ENCODE measurements at places on chromosomes 6 and 20.

DNA sequence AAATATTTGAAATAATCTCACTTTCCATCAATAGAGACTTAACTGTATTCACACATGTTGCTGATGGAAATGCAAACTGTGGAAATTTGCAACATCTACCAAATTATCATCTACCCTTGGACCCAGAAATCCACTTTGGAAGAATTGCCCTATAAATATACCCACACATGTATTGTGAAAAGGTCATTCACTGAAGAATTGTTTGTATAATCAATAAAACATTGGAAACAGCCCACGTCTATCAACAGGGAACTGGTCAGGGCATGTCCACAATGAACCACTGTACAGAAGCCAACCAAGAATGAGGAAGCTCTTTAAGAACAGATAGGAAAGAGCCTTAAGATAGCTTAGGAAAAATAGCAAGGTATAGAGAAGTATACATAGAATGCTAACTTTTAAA, 36.2 kb downstream of the PXDC1 start:
- no peak for DNase-seq

- no peak for DNase-seq
These were observed 33.2 kb upstream of the PNISR start for GRCh38 chr6:99458319-99458718.

GRCh38 chr6:7615611-7616383, 25.8 kb downstream of the SNRNP48 start:
- DNase-seq = peak; percentile 32

- DNase-seq = no peak
These were observed 314.7 kb downstream of the EPM2A start for GRCh38 chr6:145420599-145420998.

- no peak for DNase-seq
These were observed 84.5 kb downstream of the JARID2 start for GRCh38 chr6:15330174-15330944.

GRCh38 chr20:13922241-13922640, 68.2 kb downstream of the SEL1L2 start:
- DNase-seq = no peak

GRCh38 chr6:107202876-107203468, 87.7 kb upstream of the BEND3 start:
- no peak for DNase-seq

GRCh38 chr6:22036275-22036674, 260.6 kb downstream of the PRL start:
- no peak for DNase-seq

DNA sequence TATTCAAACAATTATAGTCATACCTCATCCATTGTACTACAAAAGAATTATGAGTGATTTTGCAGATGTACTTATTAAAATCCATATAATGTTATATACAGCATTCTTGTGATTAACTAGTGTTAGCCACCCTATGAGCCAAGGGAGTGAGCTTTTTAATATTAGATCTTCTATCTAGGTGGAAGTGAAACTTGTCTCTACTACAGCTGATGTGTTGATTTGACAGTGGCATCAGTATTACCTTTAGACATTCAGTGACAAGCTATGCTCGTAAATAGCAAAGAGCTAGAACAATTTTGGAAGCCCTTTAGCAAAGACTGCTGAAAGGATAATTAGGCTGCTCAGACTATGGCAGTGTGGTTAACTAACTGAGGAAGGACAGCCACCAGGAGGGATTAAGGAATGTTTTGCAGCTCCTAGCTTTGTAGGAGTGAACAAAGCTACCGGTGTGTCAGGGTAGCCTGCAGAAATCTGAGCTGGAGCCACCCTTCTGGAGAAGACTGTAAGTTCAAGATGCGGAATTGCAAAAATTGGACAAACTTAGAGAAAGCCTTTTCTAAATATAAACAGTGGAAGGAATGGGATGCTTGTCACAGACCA, 73.7 kb downstream of the AFG1L start:
- DNase-seq = no peak

- no peak for DNase-seq
These were observed 145.1 kb downstream of the CD24 start for GRCh38 chr6:106829451-106829850.
